IMR-90 (cell line): ENCODE measurements at places on chromosomes 5 and 9. TPM values are rescaled to one million over a fixed set of nuclear protein-coding genes. Genes with fewer than 3 reads are reported as not detected.
A peak's percentile ranks its signal among the peaks of the same experiment; 100 is the strongest.

Gene HNRNPH1
- 230 and 288 TPM in 2 replicates for polyA plus RNA-seq

Gene GDNF
- polyA plus RNA-seq = 0.82 and 0.85 TPM in 2 replicates

DNA sequence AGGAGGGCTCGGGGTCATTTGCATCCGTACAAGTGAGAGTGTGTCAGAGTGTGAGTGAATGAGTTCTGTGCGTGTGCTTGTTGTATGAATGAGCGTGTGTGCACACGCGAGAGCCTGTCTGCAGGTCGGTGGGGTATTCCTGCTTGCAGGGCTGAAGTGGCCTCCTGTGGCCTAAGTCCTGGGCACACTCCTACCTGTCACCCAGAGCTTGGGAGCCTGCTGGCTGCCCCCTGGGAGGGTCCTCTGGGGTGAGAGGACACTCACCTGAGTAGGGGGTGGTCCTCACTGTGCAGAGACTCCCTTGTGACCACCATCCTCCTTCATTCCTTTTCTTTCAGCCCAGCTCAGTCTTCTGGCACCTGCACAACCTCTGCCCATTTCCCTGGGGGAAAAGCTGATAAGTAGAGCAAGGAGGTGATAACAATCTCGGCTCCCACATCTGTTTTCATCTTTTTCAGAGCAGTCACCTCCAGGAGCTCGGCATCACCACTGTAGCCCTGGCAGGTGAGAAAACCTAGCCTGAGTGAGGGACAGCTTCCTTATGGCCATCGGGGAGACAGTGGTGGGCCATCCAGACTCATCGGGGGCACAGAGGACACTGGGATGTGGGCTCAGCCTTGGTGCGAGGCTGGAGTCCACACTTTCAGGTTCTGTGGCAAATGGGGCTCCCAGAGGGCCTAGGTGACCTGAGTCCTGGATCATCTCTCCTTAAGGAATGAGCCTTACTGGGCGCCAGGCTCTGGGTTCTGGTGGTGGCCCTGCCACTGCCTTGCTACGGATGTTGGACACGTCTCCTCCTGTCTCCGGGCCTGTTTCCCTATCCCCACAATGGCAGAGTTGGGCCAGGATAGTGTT, 38.7 kb upstream of the SYNPO start:
- peaks cover 7% of the 10 kb centered on the region for H3K4me1 ChIP-seq
- H3K4me3 ChIP-seq = no peak overlapping the region
- peaks cover 2% of the 10 kb centered on the region; the same call in 1 of the 2 replicates for H3K27me3 ChIP-seq
- no peaks in the 10 kb centered on the region for H3K36me3 ChIP-seq
- H3K27ac ChIP-seq = no peak overlapping the region
- no peak for DNase-seq

Gene TMEM232
- 0.17 TPM in 1 of 2 replicates, not detected in the other for polyA plus RNA-seq

Gene PCA3
- polyA plus RNA-seq = not detected in 2 replicates

DNA sequence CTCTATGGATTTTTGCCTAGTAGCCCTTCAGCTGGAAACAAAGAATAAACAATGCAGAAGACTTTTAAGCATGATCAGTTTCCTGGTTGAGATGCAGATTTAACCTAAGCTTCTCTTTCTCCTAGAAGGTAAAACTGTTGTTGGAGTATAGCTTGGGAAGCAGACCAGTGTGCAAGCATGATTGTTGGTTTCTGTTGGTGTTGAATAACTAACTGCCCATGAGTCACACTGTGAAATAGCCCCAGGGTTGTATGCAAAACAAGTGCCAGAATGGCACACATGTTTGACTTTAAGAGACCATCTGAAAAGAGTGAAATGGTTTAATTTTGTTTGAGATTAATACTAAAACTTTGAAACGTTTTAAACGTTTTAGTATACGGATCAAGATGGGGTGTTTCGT, 227.1 kb downstream of the ARHGEF28 start:
- DNase-seq = peak; percentile 73
- H3K4me1 ChIP-seq = 0 out of 2 replicates have a peak, but pooled peaks cover 1% of the 10 kb centered on the region
- no peak overlapping the region for H3K4me3 ChIP-seq
- H3K36me3 ChIP-seq = no peaks in the 10 kb centered on the region; the same call in 1 of the 2 replicates
- H3K27me3 ChIP-seq = no peaks in the 10 kb centered on the region

GRCh38 chr9:89975630-89976029, 370.8 kb downstream of the GADD45G start:
- H3K4me3 ChIP-seq = no peak overlapping the region
- no peaks in the 10 kb centered on the region for H3K36me3 ChIP-seq
- no peak for DNase-seq
- H3K4me1 ChIP-seq = no peaks in the 10 kb centered on the region
- H3K27ac ChIP-seq = no peak overlapping the region

GRCh38 chr9:96051423-96051822, 175.9 kb downstream of the ERCC6L2 start:
- H3K4me3 ChIP-seq = no peak overlapping the region
- H3K36me3 ChIP-seq = no peaks in the 10 kb centered on the region
- H3K4me1 ChIP-seq = no peaks in the 10 kb centered on the region

GRCh38 chr5:146703899-146704298, 174.7 kb downstream of the PPP2R2B start:
- no peak overlapping the region for H3K4me3 ChIP-seq
- H3K36me3 ChIP-seq = no peaks in the 10 kb centered on the region
- no peaks in the 10 kb centered on the region for H3K27me3 ChIP-seq
- no peak for DNase-seq
- no peak overlapping the region for H3K27ac ChIP-seq

DNA sequence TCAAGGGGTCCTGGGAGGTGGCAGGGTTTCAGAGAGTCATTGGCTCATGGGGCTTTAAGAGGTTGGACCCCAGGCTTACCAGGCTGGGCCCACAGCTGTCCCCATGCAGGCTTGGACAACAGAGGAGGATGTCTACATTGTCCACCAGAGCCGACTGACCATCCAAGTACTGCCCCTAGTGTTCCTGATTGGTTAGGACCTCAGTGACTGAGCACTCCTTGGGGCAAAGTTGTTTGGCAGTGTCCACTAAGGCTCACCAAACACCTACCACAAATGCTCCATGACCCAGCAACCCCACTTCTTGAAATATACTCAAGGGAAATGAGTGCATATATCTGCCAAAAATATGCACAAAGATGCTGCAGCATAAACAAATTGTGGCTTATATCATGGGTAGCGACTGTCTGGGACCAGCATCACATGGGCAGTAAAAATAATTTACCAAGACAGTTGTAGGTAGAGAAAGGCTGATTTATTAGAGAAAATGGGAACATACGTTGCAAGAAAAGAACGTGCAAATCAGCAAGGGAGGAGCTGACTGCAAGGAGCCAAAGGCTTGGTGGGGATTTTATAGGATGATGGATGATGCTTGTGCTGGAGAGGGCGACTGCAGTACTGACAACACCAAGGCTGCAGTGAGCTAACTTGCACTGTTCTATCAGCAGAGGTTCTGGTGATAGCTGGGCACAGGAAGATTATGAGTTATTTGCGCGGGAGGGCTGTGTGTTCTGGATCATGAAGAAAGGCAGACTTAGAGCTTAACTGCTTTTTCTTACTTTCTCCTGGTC, 265.2 kb downstream of the GADD45G start:
- no peak overlapping the region for H3K4me3 ChIP-seq
- H3K27me3 ChIP-seq = no peaks in the 10 kb centered on the region; the same call in 1 of the 2 replicates
- H3K36me3 ChIP-seq = no peaks in the 10 kb centered on the region
- DNase-seq = no peak

Gene MROH2B
- polyA plus RNA-seq = not detected in 2 replicates

Gene CAVIN4
- polyA plus RNA-seq = 2.3 and 2.6 TPM in 2 replicates

DNA sequence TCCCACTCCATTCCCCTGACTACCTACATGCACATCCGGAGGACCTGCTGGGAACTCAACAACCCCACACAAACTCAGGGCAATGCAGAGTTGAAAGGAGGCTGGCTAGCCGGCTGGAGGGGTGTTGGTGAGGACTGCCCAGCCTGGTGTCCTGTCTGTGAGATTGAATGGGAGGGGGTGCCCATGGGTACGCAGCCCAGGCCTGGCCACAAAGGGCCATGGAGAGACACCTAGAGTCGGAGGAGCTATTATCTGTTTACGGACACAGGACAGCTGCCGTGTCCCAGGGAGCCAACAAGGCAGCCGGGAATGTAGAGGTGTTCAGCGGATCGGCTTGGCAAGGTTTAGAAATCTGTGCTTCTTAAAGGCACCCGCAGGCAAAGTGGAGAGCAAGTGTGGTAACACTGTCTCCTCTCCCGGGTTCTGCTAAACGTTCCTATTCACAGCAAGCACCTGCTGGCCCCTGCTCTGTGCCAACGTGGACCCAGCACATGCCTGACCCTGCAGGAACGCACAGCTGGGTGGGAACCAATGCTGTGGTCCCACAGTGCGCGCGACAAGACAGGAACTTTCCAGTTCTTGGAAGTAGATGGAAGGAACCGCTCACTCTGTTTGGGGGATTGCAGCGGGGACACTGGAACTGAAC, 166.7 kb downstream of the DAB2IP start:
- H3K4me3 ChIP-seq = no peak overlapping the region
- DNase-seq = no peak
- H3K27ac ChIP-seq = no peak overlapping the region
- H3K36me3 ChIP-seq = no peaks in the 10 kb centered on the region

DNA sequence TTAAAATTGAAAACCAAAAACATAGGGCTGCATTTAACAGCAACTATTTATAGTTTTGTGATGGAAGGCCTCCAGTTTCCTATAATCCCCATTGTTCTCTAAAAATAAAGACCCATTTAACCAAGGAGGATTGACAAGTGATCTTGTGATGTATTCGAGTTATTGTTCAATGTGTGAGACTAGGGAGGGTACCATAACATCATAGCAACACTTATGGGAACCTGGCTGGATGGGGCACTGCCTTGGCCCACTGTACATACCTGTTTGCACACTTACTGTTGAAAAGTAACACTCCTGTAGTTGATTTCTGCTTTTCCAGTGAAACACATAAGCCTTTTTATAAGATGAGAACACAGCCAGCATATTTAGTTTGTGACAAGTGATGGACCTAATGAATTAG, 32.3 kb downstream of the MACIR start:
- no peak for DNase-seq
- no peak overlapping the region for H3K4me3 ChIP-seq
- H3K27ac ChIP-seq = no peak overlapping the region
- H3K27me3 ChIP-seq = no peaks in the 10 kb centered on the region

DNA sequence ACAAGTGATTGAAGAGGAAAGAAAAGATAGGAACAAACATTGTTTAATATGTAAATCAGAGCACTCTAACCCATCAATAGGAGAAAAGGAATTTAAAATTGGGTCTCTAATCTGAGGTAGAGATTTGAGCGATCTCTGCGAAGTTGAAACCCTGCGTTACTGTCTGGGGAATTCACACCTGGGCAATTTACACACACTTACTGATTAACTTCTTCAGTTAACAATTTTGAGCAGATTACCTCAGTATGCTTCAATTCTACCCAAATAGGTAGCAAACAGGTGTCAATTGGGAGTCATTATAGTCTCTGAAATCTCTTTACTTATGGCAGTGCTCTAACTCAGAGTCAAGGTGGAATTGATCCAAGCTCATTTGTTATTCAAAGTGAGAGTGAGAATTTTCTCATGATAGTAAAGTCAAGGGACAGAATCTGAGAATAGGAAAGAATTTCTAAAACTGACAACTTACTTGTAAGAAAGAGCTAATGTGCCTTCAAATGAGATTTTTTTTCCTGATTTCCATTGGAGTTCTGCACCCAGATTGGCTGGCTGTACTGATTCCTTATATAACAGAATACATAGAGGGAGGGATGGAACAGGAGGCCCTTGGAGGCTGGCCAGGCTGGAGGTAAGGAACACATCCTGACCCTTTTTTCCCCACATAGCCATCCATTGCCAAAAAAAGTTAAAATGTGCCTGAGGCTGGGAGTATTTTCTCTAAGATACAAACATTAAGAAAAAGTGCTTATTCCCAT, 27.1 kb upstream of the IFNA14 start:
- H3K36me3 ChIP-seq = no peaks in the 10 kb centered on the region
- DNase-seq = no peak
- no peak overlapping the region for H3K27ac ChIP-seq
- no peaks in the 10 kb centered on the region for H3K4me1 ChIP-seq

GRCh38 chr5:57676222-57677098, 193.8 kb upstream of the ACTBL2 start:
- peak overlapping the region; percentile 48; the same call in 1 of the 2 replicates for H3K27ac ChIP-seq
- no peaks in the 10 kb centered on the region for H3K36me3 ChIP-seq
- no peak overlapping the region for H3K4me3 ChIP-seq
- no peaks in the 10 kb centered on the region for H3K27me3 ChIP-seq
- H3K4me1 ChIP-seq = peaks cover 6% of the 10 kb centered on the region

Gene FBP2
- polyA plus RNA-seq = not detected in 2 replicates
